ENCODE measurements at places on chromosomes 11 and 22.

- DNase-seq: no peak
Measured at GRCh38 chr11:1796413-1797011, 32.8 kb upstream of the CTSD start.

DNA sequence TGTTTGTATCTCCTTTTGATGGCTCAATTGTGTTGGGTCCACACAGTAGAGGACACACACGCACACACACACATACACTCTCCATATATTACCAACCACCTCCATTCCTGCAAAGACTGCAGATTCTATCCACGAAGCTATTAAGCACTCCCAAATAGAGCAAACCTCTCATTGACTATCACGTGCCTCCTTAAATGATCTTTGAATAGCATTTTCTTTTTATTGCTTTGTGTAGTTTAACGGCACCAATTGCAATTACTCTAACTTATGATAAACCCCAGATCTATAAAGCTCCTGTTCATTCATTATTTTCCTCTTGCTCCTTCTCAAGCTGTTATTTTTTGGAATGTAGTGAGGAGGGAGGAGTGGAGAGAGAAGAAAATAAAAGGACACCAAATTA is 204.7 kb downstream of the ST3GAL4 start:
- no peak for DNase-seq

DNA sequence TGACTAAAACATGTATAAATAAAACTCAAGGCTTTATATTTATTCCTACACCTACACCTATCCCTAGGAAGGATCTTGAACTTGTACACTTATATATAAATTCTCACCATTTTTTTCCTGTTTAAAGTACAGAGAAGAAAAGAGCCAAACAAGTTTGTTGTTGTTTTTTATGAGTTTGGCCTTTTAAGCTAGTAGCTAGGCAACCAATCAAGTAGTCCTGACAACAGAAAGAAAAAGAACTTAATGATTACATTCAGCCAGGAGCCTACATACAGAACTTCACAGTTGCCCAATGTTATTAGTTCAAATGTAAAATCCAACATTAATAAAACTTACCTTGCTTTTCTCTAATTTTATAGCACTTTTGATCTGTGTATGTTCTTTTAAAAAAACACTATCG is 316.2 kb downstream of the SOX6 start:
- no peak for DNase-seq

DNA sequence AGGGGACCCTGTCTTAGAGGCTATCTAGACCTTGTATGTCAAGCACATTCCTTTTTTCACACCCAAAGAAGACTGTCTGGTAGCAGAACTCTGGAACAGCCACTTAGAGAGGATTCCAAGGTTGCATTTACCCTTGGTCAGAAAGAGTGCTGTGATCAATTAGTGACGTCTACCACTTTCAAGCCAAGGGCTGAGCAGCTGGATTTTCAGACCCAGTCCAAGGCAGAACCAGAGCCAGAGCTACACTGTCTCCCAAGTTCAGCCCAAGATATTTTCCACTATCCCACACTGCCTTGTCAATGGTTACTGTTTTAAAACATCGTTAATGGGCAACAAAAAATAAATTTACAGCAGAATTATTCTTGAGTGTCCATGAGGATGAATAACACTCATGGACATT is 24.0 kb downstream of the ABCC8 start:
- no peak for DNase-seq

- no peak for DNase-seq
Measured at GRCh38 chr11:45876401-45876800, 9.1 kb upstream of the MAPK8IP1 start.

DNA sequence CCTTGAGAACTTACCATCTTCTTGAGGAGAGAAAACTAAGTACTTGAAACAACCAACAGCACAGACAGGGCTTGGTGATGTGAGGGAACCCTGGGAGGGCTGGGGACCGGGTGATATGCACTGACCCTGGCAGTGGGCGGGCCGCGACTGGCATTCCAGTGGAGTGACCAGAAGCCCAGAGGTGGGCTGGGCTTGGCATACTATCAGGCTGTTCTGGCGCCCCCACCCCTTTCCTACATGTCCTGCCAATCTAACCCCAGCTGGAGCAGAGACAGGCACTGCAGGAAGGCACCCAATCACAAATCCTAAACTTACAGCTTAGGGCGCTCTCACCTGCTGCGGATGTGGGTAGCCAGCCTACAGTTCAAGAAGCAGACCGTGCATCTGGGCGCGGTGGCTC is 54.0 kb upstream of the GCAT start:
- DNase-seq: no peak

- DNase-seq: no peak
Measured at GRCh38 chr11:122103726-122104125, 12.3 kb downstream of the BLID start.

DNA sequence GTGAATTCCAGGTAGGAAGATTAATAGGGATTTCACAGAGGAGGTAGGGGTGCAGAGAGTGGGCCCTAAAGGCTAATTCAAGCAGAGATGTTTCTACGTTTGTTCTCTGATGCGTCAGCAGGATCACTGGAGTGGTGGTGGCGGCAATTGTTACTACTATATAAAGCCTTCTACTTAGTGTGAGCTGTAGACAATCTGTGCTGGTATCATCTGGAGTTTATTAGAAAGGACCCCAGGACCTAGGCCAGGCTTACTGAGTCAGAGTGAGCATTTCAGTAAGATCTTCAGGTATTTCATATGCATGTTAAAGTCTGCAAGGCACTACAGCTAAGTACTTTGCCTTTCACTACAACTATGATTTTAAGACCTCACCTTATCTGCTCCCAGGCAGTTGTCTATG is 59.5 kb downstream of the USP35 start:
- DNase-seq: no peak

Measured in hematopoietic multipotent progenitor cell treated with erythropoietin and hydrocortisone succinate and interleukin-3 and kit ligand, for 6 days (in vitro differentiated cells).